ENCODE measurements at places on chromosomes 3 and 15.

DNA sequence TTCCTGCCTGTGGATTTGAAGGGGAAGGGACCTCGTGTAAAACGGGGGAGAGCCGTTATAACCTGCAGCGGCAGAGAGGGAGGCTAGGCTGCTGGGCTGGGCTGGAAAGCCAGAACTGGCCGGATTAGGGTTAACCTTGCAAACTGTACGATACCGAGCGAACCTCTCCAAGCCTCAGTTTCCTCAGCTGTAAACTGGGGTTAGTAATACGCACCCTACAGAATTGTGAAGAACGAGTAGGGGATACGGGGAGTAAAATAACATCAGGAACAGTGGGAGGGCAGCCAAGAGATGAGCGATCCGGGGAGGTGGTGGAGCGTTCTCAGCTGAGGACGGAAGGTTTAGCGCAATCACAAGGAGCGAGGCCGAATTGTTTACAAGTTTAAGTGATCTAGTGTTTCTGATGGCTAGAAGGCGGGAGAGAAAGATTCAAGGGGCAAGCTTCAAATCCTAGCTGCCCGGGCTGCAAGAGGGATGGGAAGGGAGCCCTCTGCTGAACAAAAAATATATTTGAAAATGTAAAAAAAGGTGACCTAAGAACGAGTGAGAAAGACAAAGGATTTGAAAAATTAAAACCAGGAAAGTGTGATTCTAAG lies 768 bp upstream of the SEMA5B start:
- peak; percentile 46 for DNase-seq

DNA sequence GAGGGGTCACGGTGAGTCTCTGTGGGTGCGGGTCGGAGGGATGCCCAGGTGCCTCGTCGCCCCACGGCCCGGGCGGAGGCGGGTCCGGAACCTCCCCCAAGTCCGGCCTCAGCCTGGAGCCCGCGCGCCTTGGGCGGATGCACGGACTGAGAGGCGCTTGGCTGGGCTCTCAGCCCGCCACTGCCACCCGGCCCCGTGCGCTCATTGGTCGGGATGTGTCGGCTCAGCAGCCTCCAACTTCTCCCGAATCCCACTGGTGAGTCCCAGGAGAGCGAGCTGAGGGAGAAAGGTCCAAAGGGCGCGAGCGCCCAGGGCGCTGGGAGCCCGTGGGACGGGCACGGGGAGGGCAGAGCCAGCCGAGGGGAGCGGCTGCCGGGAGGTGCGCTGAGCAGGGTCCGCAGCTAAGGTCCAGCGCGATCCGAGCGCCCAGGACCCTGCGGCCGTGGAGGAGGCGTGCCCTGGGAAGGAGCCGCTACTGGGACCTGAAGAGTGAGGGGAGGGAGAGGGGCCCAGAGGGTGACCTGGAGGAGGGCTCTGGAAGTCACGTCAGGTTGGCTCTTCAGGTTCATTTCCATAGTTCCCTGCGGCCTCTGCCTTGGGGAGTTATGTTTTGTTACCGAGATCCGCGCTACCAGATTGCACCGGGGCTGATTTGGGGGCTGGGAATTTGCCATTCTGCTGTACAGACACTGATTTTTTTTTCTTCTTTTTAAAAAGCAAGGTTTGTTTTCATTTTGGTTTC lies at the start of gene MME:
TSS of gene MME (plus strand) at position 574 of the 742 bp plus-strand sequence. CDS start 3,849 bp downstream, outside the sequence.
- DNase-seq: peak; percentile 49

GRCh38 chr3:192013110-192013509 lies 552.1 kb downstream of the PYDC2 start:
- DNase-seq: no peak

- DNase-seq: no peak
Measured at GRCh38 chr15:60784483-60785254, 305.7 kb upstream of the ICE2 start.

DNA sequence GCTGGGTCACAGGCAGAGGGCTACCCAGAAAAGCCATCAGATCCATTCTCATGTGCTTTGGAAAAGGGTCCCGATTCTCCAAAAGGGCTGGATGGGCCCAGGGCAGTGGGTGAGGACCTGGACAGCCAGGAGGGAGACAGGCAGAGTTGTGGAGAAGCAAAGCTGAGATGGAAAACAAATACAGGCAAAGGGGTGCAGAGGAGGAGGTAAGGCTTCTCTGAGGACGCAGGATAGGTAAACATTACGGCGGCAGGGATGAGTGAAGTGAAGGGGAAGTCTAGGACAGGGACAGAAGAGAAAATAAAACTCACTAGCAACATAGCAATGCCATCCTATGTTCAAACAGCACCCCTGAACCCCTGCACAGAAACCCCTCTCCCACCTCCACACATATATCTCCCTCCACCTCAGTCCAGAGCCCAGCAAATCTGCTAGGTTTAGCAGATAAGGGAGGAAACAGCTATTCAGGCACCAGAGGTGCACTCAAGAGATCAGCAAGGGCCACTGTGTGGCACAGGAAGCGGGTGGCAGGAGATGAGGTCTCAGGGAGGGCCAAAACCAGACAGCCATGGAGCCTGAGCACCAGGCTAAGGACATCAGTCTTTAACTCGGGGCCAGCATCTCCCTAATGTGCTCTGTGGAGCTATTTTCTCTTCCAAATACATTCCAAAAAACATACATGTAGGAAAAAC lies 51.3 kb downstream of the HOMER2 start:
- DNase-seq: no peak

DNA sequence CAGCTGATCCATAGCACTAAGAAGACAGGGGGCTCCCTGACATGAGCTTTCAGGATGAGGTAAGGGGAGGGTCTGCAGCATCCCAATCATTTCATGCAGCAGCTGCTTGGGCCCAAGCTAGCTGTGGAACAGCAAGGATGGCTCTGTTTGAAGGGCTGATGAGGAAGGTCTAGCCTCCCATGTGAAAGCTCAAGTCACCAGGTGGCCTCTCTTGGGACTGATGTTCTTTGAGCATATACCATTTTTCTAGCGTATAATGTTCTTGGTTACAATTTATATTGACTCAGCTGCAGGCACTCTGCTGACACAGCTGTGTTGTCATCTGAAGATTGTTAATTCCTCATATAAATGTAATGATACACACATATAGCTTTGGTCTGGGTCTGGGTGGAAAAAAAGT lies 87.0 kb downstream of the CD200R1L start:
- no peak for DNase-seq

DNA sequence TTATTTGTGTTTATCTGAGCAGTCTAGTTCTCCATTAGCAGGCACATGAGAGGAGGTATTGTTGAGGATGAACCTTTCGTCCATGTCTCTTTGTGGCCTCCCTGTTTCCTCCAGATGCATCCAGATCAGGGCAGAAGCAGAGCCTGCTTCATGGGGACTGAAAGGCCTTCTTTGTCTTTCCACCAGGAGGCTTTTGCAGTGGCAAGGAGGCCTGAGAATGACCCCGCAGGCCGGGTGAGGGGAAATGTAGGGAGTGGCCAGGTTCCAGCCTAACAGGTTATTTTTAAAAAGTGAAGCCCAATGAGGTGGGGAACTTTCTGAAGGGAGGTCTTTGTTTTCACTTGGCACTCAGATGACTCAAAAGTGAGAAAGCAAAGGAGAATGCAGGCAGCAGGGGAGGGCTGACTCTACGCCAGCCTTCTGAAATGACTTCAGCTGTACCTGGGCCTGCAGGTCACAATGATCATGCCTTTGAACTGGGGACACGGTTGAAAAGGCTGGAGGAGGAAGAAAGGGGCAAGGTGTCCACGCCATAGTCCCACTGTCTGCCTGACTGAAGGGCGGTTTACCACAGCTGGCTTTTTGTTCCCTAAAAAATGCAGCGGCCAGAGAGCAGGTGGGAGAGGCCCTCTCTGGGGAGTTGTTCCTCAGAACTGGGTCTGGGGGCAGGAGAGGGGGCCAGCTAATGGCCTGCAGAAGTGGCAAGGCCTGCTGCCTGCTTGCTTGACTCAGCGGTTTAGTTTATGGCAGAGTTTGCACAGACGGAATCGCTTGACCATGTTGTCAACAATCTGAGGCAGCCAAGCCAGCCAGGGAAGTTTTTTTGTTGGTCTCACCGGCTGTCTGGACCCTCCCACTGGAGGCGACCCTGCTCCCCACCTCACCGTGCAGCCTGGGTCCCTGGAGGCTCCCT lies 28.7 kb downstream of the CMTM7 start:
- no peak for DNase-seq

- DNase-seq: no peak
Measured at GRCh38 chr15:72276326-72276700, 4.0 kb upstream of the PARP6 start.

GRCh38 chr3:178236555-178237277 lies 299.5 kb upstream of the KCNMB2 start:
- DNase-seq: no peak

GRCh38 chr3:147397875-147398812 lies 8.2 kb downstream of the ZIC4 start:
- DNase-seq: no peak

DNA sequence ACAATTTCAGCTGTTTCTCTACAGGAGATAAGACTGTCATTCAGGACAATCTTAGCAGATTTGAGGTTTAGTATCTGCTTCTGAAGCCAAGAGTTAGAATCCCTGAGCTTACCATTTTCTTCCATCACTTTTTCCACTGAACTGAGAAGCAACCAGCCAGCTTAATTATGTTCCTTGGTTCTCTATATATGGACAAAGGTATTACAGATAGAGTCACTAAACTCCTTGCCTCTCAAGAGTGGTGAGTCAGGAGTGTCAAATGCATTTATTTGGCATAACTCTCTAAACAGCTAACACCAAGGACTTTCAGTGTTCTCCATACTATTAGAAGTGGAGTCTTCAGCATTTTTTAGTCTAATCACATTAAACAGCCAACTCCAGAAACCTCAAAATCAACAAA lies 239.3 kb downstream of the ALCAM start:
- DNase-seq: no peak

All from MG63 (cell line).